ENCODE measurements at places on chromosomes 13 and 19.

GRCh38 chr19:40383668-40384248 lies 6.2 kb downstream of the HIPK4 start:
- no peak for DNase-seq

GRCh38 chr13:112342841-112343361 lies 33.3 kb upstream of the SPACA7 start:
- DNase-seq = no peak

DNA sequence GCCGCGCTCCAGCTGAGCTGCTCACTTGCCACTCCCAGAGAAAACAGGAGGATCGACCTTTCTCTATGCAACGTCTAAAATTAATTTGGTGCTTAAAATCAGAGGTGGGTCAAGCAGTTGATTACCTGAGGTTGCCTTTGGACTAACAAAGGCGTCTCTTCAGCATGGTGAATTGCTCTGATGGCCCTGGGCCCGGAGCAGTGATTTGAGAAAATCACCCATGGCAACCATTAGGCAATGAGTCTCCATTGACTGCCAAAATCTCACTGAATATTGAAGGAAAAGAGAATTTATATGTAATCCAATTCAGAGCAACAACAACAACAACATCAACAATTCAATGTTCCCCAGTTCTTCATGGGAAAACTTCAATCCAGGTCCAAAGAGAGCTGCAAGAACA lies 61.8 kb downstream of the IRS2 start:
- DNase-seq = no peak

- DNase-seq = no peak
Observed at GRCh38 chr19:55644191-55644833, 863 bp downstream of the ZNF581 start.

- no peak for DNase-seq
Observed at GRCh38 chr19:3766520-3766919, 4.0 kb downstream of the MRPL54 start.

GRCh38 chr19:17127671-17128070 lies 52.1 kb downstream of the MYO9B start:
- no peak for DNase-seq

- DNase-seq = no peak
Observed at GRCh38 chr13:38542601-38543000, 144.3 kb upstream of the FREM2 start.

DNA sequence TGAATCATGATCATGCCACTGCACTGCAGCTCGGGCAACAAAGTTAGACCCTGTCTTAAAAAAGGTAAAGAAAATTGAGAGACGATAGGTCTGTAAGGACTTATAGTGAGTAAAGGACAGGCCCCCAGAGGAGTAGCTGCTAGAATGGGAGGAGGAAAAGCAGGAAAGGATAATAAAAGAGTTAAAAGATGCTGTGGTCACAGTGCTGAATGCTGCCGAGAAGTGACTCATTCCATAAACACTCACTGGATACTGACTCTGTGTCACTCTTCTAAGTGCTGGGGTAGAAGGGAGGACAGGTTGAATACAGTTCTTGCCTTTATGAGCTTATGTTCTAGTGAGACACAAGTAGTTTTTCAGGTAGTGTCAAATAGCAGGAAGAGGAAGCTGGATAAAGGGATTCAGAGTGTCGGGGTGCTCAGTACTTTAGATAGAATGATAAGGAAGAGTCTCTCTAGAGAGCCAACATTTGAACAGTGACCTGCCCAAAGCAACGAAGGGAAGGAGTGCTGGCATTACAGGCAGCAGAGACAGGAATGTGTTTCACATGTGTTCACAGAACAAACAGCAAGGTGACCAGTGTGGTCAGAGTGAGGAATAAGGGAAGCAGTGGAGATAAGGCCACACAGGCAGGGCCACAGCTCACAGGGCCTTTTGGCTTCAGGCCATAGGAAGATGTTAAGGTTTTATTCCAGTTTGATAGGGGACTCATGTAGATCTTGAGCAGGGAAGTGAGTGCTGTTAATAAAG lies 1240.5 kb downstream of the UQCRFS1 start:
- DNase-seq = no peak

DNA sequence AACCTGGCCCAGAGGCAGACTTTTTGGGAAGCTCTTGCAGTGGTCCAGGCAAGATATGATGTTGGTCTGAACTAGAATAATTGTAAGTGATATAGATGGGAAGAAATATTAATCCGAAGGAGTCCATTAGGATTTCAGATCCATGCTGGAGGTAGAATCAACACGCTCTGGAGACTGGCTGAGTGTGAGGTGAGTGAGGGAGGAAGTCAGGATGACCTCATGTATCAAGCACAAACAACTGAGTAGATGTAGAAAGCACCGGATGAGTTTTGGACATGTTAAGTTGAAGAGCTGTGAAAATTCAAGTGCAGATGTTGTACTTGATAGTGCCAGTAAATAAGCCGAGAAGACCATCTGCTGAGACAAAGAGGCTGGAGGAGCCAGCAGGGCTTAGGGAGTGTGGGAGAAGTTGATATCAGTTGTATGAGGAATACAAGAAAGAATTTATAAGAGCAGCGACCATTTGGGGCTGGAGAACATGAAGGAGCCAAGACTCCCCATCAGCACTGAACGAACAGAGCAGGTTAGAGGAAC lies 5.3 kb upstream of the CNMD start:
- DNase-seq = no peak

DNA sequence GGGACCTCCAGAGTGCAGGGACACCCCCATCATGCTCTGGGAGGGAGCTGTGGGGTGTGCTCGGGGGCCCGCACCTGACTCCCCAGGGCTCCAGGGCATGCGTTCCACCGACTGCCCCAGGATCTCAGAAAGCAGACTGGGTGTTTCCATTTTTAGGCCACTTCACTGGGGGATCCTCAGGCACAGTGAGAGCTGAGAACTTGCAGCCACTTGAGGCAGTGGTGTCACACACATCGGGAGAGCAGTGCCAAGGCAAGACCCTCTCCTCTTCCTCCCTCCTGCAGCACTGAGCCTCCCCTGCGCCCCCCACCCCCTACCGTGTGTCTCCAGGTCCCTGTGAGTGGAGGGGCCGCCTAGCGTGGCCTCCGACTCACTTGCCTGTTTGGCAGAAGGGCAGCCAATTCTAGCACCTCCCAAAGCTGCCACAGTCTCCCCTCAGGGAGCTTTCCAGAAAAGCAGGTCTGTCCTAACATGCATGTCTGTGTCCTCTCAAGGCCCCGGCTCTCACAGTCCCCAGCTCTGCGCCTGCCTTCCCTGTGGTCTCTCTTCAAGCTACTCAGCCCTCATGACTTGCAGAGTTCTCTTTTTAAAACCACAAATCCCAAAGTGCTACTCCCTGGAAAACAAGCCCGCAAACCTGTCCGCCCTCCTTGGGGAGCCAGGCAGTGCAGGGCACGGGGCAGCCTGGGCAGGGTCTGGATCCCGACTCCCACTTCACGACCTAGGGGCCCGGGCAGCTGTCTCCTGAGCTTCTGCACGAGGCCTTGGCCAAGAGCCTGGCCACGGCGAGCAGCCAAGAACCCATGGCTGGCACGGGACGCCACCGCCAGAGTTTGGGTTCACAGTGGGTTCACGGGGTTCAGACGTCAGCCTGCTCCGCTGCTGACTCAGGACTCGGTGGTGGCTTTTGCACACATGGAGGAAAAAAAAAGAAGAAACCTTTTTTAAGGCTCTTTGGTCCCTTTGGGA lies 94.1 kb downstream of the STK24 start:
- DNase-seq = no peak

- DNase-seq = no peak
Observed at GRCh38 chr13:95250961-95251360, 50.3 kb downstream of the ABCC4 start.

DNA sequence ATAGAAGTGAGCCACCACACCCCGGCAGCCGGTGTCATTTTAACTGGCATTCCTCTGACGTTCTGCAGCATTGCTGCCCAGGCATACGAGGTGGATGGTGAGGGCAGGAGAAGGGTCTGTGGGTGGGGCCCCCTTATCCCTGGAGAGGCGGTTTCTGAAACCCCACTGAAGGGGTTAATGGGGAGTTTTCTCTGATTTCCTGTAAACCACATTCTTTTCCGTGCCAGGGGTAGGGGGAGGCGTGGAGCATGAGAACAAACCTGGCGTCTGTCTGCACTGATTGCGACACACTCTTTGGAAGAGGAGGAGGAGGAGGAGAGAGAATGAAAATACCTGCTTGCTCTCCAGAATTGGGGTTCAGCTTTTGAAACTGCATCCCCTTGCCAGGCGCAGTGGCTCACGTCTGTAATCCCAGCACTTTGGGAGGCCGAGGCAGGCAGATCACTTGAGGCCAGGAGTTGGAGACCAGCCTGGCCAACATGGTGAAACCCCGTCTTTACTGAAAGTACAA lies 2.7 kb upstream of the C3 start:
- DNase-seq = no peak

DNA sequence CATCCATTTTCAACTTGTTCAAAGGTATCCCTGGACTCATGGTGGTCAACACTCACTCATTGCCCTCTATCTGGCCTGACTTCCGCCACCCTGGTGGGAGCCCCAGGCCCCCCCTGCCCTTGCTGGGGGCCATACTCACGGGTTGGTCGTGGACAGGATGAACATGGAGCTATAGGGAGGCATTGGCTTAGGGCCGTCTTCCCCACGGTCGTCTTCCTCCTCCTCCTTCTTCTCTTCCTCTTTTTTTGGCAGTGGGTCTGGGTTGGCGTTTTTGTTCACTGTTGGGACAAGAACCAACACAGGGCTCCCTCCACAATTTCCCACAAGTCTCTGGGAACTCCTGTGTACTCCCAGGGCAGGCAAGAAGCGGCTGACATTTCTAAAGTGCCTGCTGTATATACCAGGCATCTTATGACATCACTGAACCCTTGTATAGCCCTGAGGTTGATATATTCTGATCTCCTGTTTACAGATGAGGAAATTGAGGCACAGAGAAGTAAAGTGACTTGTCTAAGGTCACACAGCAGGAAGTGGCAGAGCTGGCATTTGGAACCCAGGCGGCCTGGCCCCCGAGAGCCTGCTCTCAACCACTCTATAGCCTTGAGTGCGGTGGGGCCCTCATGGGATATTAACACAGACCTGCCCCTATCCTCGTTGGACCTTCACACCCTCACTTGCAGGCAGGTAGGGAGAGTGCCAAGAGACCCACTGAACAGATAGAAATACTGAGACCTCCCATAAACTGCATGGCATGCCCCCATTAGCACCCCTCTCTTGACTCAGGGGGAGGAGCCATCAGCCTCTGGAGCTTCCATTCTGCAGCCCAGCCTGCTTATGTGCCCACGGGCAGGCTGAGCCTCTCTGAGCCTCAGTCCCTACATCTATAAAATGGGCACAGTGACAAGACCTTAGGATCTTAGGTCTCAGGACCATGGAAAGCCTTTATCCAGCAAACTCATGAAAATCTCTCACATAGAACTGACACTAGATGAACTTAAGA lies 135.0 kb downstream of the IER2 start:
- no peak for DNase-seq

GRCh38 chr13:106455190-106455589 lies 80.3 kb downstream of the EFNB2 start:
- DNase-seq = no peak

DNA sequence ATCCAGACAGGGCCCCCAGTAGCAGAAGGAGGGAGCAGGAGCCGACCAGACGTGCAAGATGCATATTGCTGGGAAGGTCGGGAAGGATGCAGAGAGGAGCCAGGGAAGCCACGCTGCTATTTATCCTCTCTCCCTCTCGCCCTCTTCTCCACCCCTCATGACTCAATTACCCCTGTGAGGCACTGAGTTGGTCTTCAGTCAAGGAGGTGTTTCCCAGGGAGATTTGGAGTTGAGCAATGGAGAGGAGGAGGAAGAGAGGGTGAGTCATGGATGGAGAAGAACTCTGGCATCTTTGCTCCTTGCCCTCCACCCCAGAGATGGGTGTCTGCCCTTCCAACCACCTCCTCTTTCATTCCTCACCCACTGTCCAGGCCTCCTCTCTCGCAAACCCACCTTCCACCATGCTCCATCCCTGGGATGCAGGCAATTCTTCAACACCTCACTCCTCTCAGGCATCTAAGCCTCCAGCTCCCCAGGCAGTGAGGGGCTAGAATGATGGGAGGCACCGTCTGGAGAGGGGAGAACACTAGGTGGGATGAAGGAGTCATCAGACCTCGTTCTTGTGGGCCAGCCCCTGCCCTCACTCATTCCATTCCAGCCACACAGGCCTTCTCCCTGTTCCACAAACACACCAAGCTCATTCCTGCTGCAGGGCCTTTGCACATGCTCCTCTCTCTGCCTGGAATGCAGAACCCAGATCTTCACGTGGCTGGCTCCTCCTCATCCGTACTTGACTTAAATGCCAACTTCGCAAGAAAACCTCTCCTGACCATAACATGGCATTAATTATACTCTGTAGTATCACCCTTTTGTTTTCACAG lies at the start of gene SBSN:
SBSN (minus strand) TSS at position 94 of the 821 bp plus-strand sequence; CDS start at position 64, 30 bp downstream.
- no peak for DNase-seq

GRCh38 chr13:79349011-79349410 lies 57.0 kb downstream of the RBM26 start:
- DNase-seq = no peak

GRCh38 chr19:12723641-12724426 lies at the start of gene TNPO2:
TNPO2 (minus strand) TSS chr19:12723932; CDS start chr19:12720977, 2,955 bp downstream.
- peak; percentile 65 for DNase-seq

- DNase-seq = no peak
Observed at GRCh38 chr13:25253702-25254101, 33.6 kb downstream of the MTMR6 start.

- DNase-seq = no peak
Observed at GRCh38 chr13:71786875-71787274, 80.1 kb downstream of the DACH1 start.

DNA sequence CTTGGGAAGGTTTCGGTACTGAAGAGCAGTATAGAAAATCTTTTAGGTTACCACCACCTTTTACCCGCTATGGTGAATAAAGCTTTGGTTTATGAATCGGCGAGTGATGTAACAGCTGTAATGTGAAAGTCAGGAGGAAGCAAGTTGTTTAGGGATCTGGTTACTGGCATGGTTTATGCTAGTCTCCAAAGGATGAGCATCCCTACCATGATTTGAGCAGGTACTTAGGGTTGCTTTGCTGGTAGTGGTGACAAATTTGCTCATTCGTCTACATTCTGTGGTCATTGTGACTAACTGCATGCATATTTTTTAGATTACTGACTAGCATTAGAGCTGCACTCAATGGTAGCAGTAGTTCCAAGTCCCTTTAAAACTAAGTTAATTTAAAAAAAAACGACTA lies 104.1 kb downstream of the FRY start:
- DNase-seq = no peak

- DNase-seq = no peak
Observed at GRCh38 chr19:55145232-55145631, 3.8 kb downstream of the TNNT1 start.

DNA sequence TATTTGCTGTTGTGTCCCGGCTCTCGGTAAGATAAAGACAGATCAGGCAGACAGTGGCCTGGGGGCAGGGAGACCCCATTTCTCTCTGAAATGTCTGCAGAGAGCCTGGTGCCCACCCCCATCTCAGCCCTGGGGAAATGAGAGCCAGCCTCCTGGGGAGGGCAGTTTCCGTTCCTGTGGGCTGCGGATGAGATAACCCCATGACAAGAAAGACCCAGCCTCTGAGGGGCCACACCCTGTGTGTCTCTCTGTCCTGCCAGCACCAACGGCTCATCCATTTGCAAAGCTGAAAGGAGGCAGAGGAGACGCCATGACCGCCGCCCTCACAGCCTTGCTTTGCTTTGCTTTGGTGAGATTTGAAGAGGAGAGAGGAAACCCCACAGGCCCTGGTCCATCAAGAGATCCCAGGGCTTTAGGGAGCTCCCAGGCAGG lies 28.1 kb upstream of the KIR3DL3 start:
- no peak for DNase-seq

- DNase-seq = no peak
Observed at GRCh38 chr19:15195371-15196334, 5.1 kb downstream of the NOTCH3 start.

All from activated CD4-positive, CD25-positive, alpha-beta regulatory T cell (primary cell).